Frontal cortex (tissue), 4 donors: ENCODE measurements at places on chromosomes 5 and 9.

DNA sequence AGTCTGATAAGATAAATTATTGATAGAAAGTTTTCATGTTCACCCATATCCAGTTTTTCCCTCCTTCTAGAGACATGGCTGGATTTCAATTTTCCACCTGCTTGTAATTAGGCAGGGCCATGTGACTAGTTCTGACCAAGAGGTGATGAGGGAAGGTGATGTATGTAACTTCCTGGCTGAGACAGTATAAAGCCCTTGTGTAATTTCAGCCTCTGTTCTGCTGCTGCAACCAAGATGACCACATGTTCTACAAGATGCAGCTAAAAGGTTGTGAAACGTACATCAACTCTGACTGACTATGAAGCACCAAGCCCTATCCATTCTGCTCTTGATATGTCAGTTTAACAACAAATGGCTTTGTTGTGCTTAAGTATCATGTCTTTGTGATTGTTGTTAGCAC lies 376.5 kb upstream of the DAB2 start:
- no peak for DNase-seq

DNA sequence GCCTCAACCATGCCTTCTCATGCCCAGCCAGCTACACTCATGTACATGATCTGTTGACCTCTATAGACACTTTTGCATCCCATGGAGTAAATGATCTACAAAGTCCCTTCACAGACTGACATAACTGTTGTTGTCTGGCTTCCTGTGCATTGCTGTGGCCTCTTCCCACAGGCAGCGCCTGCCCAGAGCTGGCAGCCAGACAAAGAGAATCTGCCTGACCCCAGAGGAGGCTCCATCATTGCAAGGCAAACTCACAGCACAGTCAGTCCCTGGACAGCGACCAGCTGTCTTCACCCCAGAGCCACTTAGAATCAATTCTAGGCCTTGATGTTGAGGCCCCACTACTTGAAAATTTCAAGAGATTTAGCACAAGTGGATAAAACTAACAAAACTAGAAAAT lies 65.5 kb downstream of the INSYN2B start:
- no peak for DNase-seq

- DNase-seq: no peak
Observed at GRCh38 chr9:116435706-116436105, 251.4 kb upstream of the TRIM32 start.

- DNase-seq: no peak
Observed at GRCh38 chr9:15187589-15187988, 119.4 kb downstream of the TTC39B start.

DNA sequence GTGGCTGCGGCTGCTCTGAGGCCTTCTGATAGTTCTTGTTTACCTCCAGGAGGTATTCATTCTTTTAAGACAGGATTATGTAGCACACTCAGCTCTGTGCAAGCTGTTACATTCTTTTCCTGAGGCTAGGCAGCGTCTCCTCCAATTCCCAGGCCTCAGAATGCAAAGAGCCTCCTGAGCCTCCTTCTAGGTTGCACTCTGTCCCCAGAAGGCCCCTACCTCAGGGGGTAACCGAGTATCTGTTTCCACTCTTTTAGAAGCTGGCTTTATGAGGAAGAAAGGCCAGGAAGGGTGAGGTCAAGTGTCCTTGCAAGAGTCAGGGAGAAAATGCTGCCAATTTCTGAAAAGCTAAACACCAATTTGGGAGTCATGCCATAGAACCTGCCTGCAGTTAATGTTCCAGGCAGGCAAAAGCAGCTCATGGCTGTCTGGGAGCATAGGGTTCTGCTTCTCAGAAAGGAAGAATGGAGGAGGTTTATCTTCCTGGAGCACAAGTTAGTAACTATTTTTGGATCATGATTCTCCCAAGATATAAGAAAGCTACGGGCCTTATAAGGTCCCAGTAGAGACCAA lies 178.9 kb downstream of the SEMA6A start:
- DNase-seq: no peak

DNA sequence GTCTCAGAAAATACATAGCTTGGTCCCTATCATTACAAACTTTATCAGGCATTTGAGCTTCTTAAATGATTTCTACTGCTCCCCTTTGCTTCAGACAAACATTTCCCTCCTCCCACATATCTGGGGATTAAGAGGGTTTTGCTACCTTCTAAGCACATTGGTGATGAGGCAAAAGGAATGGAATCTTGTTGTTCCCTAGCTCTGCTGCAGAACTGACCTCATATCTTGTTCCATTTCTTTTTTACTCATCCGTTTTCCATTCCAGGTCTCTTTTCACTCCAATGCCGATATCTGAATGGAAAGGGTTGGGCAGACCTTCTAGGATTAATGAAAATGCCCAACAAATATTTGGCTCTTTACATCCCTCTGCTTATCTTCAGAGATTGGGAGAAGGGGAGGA lies 444.6 kb downstream of the ZNF608 start:
- no peak for DNase-seq

GRCh38 chr9:125651576-125652232 lies 55.3 kb downstream of the MAPKAP1 start:
- DNase-seq: no peak

DNA sequence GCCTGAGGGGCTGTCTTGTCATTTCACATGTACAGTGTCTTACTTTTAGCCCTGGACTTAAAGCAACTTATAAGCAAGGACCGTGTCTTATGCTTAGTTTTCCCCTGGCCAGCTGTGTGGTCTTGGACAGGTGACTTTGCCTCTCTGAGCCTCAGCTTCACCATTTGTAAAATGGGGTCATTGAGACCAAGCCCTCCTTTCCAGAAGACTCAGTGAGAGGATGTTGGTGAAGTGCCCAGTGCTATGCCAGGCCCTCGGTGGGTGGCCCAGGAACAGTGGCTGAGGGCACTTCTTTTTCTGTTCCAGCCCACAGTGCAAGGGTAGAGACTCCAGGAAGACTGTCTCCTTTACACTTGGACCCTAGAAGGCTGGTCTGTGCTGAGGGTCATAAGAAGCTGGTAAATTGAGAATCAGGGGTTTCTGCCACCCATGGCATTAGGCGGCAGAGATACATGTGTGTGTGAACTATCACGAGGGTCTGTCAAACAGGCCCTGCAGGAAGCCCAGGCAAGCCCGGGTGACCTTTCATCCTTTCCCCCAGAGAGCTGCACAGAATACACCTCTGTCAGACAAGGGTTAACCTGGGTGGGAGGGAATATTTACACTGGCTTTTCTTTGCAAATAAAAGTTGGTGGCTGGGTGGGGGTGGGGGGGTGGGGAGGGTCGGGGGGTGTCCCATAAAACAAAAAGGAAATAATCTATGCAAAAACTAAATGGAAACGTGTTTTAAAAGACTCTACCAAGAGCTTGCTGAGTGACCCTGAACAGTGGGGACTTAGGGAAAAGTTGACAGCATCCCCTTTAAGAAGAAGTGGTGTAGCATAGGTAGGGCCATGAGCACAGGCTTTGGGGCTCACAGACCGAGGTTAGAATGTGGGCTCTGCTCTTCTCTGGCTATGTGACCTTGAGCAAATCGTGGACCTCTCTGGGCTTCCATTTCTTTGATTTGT lies 20.4 kb upstream of the KIF12 start:
- no peak for DNase-seq

DNA sequence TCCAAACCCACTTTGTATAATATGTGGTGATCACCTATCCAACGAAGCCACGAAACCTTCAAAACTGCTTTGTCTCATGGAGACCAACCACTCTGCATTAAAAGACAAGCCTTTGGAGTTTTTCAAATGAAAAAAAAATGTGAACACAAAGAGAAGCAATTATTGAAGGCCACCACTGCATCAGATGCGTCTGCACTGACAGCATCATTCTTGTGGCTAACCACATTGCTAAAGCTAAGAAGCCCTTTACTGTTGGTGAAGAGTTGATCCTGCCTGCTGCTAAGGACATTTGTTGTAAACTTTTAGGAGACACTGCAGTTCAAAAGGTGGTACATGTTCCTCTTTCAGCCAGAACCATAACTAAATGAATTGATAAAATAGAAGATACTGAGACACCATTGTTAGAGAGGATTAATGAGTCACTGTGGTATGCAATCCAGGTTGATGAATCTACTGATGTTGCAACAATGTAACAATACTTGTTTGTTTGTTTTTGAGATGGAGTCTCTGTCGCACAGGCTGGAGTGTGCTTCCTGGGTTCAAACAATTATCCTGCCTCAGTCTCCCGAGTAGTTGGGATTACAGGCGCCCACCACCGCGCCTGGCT lies 45.4 kb downstream of the TAF11L14 start:
- DNase-seq: no peak

GRCh38 chr5:90703932-90704331 lies 145.3 kb downstream of the ADGRV1 start:
- no peak for DNase-seq

DNA sequence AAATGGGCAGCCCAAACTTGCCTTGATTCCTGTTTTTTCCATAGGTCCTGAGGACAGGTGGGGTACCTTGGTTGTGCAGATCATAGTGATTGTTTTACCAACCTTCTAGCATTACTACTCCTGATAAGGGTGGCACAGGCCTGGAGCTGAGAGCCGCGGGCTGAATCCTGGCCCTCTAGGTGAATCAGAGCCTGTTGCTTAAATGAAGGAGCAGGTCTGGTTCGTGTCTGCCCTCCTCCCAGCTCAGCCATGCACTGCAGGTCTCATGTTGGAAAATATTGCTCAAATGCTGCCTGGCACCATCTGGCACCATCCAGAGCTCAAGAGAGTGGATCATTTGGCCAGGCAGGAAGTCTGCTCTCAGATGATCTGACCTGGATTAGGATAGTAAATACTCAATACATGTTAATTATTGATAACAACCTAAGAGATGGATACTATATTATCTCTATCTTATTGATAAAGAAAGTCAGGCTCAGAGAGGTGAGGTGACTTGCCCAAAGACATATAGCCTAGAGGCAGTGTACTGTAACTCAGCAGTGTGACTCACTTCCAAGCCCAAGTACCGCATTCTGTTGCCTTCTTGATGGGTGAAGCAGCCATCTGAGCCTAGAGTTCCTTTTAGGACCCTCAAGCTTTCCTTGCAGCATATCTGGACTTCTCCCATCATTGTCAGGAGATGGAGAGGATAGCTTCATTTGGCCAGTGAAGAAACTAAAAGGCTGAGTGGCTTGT lies 104.3 kb upstream of the PITX1 start:
- no peak for DNase-seq

DNA sequence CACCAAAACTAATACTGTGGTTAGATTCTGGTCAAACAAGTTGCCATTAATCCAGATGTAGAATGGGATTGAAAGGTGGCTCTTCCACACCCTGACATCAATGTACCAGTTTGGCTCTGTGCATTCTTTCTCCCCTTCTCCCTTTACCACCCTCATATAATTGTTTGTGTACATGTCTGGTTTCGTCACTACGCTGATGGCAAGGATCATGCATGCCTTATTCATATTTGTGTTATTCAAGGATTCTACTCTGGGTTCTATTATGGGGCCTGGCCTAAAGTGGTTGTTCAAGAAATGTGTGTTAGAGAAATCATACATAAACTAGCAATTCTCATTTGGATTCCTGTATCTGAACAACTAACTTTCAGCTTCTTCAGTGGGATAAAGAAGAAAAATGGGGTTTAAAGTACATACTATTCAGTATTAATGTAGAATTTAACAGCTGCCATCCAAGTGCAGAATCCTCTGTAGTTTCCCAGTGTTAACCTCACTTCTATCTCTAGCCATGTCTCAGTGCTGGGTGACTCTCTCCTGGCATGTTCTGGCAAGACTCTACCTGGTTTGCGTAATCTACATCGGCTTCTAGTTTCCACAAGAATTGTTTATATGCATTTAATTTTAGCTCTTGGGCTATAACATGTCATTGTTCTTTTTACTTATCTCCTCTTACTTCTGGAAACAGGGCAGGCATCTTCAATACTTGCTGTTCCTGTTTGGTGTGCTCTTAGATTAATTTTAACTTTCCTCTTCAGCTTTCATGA lies 27.9 kb upstream of the CDKN2B start:
- no peak for DNase-seq

DNA sequence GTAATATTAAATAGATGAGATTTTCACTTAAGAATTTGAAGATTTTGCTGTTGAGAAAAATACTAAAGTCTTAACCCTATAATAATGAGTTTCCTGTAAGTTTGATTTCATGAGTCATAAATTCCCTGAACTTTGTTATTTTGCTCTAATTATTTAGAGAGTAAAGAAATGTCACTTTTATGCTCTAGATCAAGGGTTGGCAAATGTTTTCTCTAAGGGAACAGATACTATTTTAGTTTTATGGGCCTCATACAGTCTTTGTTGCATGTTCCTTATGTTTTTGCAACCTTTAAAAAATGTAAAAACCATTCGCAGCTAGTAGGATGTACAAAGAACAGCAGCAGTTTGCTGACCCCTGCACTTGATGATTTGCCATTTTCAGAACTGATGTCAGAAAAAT lies 480 bp upstream of the TXNDC8 start:
- DNase-seq: no peak

GRCh38 chr9:38343037-38343436 lies 49.5 kb upstream of the ALDH1B1 start:
- DNase-seq: no peak

GRCh38 chr5:157215514-157216167 lies 35.0 kb downstream of the ITK start:
- DNase-seq: no peak

DNA sequence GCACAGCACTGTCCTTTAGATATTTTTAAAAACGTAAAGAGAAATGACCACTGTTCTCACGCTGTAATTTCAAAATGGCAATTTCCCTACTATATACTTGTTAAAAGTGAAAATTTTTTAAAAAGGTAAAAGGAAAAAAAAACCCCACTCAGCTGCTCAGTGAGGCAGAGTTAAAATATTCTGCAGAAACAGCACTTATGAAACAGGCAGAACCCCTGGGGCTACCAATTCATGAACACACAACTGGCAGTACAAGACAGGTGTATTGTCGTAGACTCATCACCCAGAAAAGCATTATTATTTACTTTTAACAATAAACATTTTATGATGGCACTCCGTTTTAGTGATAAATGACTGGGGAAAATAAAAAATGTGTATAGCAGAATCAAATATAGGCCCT lies 1.5 kb upstream of the RASGRF2 start:
- no peak for DNase-seq

GRCh38 chr9:129343424-129344375 lies 165.6 kb upstream of the IER5L start:
- no peak for DNase-seq

DNA sequence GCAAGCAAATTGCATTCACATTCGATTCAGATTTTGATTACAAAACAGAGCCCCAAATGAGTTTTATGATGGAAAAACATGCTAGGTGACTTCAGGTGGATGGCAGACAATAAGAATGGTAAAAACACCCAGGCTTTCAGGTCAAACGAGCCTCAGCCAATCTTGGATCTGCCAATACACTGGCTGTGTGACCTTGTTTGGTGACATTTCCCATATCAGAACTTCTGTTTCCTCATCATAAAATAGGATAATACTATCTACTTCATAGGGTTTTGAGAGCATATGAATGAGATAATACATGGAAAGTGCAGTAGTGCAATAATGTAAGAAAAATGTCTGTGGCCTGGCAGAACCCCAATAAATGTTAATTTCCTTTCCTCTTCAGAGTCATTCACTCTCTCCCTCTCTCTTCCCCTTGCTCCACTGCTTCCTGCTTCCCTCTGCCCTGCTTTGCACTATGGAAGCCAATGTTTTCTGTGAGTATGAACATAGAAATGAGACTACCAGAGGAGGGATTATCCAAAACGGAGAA lies 54.7 kb downstream of the SH3RF2 start:
- no peak for DNase-seq
